SK-MEL-5 (cell line): ENCODE measurements at places on chromosomes 4 and X.

GRCh38 chrX:132776486-132777210 is 181.8 kb downstream of the HS6ST2 start:
- DNase-seq = no peak

DNA sequence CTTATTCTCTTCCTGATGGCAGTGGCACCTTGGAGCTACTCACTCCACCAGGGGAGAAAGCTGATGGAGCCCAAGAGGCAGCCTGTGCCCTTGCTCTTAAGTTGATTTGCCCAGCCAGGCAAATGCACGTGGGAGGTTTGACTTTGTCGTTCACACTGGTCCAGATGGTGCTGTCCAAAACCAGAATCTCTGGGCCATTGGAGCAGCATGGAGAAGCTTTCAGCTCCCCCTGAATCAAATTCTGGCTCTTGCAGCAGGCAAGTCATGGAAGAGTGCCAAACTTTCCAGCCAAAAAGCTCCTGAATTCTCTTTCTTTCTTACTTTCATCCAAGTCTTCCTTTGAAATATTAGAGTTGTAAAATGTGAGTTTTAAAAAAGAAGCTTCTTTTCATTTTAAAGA is 970.4 kb downstream of the RPA4 start:
- DNase-seq = no peak

DNA sequence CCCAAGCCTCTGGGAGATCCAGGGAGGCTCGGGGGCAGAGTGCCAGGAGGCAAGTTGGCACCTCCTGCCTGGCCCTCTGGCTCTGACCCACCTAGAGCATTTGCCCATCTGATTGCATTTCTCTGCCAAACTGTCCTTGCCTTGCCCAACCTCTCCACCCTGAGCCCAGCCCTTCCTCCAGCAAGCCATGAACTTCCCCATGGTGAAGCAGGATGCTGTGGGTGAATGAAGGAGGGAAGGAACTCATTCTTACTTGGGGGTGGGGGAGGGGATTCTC is 9.3 kb upstream of the CNGA2 start:
- DNase-seq = no peak

GRCh38 chrX:40996886-40997530 is 88.2 kb upstream of the USP9X start:
- DNase-seq = peak; percentile 81

- no peak for DNase-seq
These were observed 195.4 kb downstream of the SHOX start for GRCh38 chrX:825991-826390.

GRCh38 chr4:105560421-105560848 is 8.0 kb downstream of the ARHGEF38 start:
- no peak for DNase-seq

- no peak for DNase-seq
These were observed 30.8 kb downstream of the BLOC1S4 start for GRCh38 chr4:6746721-6747293.

DNA sequence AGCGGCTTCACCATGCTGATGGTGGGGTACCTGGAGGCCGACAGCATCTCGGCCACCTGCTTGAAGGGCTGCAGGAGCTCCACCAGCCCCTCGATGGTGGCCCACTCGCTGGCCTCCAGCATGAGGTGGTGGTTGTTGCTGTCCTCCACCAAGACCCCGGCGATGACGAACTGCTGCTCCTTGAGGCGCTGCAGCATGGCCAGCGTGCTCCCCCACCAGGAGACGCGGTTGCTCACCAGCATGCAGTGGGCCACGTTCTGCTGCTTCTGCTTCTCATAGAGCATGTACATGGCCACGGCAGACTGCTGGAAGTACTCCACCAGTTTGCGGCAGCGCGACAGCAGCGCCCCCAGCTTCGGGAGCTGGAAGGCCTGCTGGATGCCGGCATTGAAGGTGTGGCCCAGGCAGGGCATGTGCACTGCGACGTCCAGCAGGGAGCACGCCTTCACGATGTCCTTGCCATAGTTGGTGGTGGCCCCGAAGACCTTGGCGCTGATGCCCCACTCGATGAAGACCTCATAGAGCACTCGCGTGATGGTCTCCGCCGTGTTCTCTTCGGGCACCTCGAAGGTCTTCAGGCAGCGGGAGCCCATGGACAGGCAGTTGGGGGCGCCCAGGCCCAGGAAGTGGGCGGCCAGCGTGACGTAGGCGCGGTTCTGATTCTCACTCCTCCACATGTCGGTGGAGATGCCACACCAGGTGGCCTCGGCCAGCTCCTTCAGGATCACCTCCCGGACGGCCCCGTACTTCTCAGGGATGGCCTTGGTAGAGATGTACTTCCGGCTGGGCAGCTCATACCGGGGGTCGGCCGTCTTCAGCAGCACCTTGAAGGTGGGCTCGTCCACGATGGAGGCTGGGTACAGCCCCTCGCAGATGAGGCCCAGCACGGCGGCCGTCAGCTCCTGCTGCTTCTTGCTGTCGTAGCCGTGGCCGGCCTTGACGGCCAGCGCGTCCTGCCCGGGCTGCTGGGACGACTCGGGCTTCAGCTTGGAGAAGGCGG is 11.0 kb downstream of the DHRSX start:
- DNase-seq = no peak

DNA sequence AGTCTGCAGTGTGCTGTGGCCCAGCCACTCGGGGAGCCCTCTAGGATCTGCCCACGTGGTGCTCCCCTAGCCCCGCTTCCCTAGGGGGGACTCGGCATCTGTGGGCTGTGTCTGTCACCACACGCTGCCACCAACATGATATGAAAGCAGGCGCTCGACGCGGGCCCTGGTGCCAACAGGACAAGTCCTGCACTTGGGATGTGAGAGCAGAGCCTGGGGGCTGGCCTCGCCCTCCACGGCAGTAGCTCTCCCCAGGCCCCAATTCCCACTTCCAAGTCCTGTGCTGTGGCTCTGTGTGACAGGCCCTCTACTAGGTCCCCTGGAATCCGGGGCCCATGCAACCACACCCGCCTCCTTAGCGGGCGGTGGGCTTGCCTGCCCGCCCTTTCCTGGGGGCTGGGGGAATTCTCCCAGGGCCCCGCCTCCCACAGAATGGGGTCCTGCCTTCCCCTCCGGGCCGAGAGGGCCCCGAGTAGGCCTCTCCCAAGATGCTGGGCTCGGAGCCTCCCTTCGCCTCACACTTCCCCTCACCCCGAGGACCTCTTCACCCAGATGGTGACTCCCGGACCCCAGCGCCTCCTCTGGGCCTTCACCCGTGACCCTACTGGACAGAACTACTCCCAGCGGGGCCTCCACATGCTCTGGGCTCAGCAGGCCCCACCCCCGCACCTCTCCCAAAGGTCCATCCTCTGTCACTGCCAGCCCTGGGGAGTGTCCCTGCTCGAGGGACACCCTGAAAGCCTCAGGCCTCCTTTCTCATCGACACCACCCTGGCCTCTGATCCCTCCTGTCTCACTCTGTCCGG is 11.2 kb downstream of the LRPAP1 start:
- DNase-seq = no peak

- DNase-seq = no peak
These were observed 40.6 kb downstream of the GUCY2F start for GRCh38 chrX:109441266-109441665.

- DNase-seq = no peak
These were observed 50.9 kb downstream of the MED28 start for GRCh38 chr4:17665346-17665745.

- DNase-seq = no peak
These were observed 36.0 kb upstream of the GYPA start for GRCh38 chr4:144176476-144176875.

DNA sequence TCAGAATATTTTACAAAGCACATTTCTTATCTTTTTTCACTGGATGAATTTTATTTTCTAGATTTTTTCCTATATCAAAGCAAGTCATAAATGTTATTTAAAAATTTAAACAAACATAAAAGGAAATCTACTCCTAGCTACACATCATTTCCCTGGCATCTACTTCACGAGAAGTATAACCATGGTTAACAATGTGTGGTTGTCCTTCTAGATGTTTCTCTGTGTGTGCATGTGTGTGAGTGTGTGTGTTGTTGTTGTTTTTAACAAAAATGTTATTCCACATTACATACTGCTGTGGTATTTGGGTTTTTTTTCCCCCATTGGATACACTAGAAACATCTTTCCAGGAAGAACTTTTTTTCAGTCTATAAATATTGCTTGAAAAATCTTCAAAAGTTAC is 103.1 kb downstream of the CHIC2 start:
- no peak for DNase-seq

GRCh38 chr4:153962311-153963039 is 173.6 kb upstream of the SFRP2 start:
- DNase-seq = no peak

DNA sequence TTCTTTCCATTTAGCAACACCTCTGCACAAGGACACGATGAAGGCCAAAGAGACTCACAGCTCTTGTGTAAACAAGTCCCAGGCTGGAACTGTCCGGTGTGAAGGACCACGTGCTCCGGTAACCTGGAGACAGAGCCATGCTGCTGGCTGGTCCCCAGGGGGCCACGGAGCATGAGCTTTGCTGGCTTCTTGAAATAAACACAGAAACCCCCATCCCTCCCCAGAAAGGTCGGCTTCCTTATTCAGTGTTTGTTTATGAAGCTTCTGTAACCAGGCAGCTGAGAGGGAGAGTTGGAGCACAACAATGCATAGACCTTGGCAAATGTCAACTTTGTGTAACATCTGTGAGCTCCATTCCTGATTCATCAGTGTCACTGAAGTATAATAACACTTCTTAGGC is 109.4 kb downstream of the GPR143 start:
- no peak for DNase-seq
